ENCODE measurements at places on chromosomes 3 and 15.

- no peak for DNase-seq
Observed at GRCh38 chr3:7607676-7608075, 746.8 kb downstream of the GRM7 start.

DNA sequence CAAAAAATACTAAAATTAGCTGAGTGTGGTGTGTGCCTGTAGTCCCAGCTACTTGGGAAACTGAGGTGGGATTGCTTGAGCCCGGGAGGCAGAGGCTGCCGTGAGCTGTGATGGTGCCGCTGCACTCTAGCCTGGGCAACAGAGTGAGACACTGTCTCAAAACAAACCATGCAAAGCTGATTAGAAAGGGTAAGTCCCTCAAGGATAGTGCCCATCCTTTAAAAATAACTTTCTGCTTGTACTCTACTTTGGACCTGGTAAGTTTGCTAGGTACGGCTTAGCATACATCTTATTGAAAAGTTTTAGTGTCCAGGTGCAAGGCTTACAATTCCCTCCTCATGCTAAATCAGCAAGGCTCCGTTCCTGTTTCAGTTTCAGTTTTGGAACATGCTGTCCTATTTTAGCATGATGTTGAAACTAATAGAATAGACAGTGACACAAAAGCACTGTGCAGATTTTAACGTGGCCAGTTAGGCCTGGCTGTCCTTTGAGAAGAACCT is 21.4 kb downstream of the FEM1B start:
- peak; percentile 51 for DNase-seq

- no peak for DNase-seq
Observed at GRCh38 chr15:80785811-80786354, 6.7 kb downstream of the CEMIP start.

DNA sequence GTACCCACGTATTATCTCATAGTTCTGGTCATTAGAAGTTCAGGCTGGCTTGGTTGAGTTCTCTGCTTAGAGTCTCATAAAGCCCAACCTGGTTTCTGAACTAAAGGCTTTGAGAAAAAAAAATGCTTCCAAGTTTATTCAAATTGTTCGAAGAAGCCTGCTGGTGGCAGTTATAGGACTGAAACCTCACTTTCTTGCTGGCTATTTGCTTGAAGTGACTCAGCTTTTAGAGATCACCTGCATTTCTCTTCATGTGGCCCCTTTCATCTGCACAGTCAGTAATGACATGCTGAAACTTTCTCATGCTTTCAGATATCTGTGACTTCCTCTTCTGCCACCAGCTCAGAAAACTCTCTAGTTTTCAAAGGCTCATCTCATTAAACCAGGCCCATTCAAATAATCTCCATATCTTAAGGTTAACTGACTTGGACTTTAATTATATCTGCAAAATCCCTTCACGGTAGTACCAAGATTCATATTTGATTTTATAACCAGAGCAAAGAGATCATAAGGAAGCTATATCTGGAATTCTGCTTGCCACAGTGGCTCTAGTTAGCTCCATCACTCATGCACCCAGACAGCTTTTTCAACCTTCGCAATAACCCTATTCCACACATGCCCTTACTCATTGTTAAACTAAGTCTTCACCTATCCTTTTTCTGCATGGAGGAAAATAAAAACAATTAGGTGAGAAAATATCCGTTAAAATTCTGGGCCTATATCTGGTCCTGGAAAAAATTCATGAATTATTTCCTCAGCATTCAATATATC is 433.8 kb upstream of the CBLB start:
- no peak for DNase-seq

GRCh38 chr3:36461597-36461996 is 81.3 kb downstream of the STAC start:
- DNase-seq: peak; percentile 20

DNA sequence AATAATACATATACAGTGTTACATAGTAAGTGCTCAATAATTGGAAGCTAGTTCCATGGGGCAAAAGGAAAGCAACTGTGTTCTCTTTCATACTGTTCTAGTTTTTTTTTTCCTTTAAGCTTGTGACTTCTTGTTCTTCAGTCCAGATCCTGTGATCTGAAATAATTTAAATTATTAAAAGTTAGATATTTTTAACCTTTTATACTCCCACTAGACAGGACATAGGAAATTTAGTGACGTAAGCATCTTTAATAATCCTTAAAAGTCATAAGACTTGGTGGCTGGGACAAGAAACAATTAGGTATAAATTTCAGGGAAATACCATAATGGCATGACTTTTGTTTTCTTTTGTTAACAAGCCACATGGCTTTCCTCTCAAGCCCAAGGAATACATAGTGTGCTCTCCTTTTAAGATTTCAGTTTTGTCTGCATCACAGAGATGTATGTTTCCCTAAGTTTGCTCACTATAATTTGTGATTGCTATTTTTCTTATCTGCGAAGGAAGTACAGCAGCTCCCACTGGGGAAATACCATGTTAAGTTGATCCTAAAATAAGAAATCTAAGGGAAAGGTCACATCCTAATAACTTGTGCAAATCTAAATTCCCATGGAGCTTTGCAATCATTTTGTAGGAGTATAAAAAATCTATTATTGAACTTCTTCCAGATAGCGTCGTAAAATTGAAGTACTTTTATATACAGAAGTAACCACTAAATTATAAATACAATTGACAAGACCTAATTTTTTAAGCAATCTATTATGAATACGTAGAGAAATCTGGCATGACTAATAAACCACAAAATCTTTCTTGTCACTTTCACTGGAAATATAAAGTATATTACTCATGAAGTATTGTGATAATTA is 30.1 kb downstream of the PPARG start:
- no peak for DNase-seq

DNA sequence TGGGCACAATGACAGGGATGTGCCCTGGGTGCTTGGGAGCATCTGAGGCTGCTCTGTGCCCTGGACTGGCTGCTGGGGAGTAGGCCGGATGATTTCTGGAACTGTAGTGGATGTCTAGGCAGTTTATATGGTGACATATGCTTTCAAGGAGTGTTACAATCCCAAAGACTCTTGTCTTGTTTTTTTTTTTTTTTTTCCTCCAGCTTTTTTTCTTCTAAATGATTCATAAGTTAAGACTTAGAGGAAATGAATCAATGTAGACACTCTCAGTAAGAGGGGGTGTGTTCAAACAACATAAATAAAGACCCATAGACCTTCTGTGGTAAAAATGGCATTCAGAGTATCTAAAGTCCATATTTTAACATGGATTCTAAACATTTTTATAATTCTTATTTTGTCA is 706.1 kb upstream of the GOLIM4 start:
- no peak for DNase-seq

- DNase-seq: no peak
Observed at GRCh38 chr3:122461806-122462205, 45.9 kb upstream of the WDR5B start.

DNA sequence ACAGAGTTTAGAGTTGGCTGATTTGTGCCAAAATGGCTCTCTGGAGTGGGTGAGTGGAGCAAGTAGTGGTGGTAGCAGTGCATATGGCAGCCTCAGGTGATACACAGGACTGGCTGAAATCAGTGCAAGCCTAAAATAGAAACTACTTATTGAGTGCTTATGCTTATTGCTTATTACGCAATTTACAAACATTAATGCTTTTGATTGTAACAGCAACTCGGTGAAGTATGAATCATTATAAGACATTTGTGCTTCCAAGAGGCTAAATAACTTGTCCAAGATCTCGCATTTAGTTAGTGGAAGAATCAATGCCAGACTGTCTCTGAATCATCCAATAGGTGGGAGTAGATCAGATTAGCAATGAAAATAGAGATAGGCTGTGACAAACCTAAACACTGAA is 353.8 kb downstream of the NAALADL2 start:
- no peak for DNase-seq

- no peak for DNase-seq
Observed at GRCh38 chr3:152823781-152824180, 11.2 kb upstream of the P2RY1 start.

DNA sequence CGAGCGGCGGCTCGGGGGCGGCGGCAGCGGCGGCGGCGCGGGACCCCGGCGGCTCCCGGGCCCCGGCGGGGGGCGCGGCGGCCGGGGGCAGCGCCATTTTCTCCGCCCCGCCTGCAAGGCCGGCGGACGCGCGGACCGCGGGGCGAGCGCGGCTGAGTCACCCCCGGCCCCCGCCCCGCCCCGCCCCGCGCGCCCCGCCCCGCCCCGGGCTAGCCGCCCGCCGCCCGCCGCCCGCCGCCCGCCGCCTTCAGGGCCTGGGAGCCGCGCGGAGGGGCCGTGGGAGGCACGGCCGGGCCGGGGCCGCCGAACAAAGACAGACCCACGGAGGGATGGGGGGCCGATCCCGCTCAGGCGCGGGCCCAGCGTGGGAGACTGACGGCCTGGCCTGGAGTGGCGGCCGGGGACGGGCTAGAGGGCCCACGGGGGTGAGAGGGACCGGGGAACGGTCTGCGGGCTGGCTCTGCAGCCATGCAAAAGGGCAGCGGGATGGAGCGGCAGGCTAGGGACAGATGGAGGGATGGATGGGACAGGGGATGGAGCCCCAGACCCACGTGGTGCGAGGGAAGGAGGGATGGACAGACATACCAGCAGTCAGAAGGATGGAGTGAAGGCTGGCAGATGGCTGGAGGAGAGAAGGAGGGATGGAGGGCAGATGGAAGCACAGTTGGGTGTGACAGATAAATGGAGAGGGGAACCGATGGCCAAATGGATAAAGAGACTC is at the start of gene EIF4E3:
Gene EIF4E3, minus strand, starts transcription at position 132 of the 721 bp plus-strand sequence. Its CDS starts 35 bp downstream, at position 97.
- peak; percentile 37 for DNase-seq

GRCh38 chr15:61517335-61517734 is 288.2 kb upstream of the RORA start:
- DNase-seq: no peak

DNA sequence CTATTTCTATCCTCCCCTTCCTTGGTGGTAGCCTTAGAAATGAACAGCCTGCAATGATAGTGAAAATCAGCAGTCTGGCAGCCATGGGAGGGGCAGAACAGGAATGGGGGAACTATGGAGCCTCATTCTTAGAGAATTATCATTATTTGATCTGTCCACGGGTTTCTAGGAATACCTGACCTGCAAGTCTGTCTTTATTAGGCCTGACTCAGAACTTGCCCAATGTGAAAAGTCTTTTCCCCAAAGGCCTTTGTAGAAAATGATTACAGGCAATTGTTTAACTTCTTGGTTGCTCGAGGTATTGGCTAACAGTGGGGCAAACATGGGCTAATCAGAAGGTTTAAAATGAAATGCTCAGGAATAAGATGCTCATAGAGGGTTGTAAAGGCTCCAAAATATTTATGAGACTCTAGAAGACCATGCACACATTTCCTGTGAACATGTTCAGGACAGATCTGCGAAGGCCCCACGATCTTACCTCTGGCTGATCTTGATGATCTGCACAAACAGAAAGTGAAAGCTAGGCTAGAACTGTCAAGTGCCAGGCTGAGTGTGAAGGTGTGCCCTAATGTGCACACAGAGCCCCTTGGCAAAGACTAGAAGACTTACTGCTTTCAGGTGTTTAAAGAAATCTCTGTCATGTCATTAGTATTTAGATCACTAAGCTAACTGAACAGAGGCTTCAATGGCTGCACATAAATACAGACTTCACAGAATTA is 39.6 kb upstream of the LAMP3 start:
- DNase-seq: no peak

- DNase-seq: no peak
Observed at GRCh38 chr3:100844063-100844936, 135.0 kb downstream of the TFG start.

DNA sequence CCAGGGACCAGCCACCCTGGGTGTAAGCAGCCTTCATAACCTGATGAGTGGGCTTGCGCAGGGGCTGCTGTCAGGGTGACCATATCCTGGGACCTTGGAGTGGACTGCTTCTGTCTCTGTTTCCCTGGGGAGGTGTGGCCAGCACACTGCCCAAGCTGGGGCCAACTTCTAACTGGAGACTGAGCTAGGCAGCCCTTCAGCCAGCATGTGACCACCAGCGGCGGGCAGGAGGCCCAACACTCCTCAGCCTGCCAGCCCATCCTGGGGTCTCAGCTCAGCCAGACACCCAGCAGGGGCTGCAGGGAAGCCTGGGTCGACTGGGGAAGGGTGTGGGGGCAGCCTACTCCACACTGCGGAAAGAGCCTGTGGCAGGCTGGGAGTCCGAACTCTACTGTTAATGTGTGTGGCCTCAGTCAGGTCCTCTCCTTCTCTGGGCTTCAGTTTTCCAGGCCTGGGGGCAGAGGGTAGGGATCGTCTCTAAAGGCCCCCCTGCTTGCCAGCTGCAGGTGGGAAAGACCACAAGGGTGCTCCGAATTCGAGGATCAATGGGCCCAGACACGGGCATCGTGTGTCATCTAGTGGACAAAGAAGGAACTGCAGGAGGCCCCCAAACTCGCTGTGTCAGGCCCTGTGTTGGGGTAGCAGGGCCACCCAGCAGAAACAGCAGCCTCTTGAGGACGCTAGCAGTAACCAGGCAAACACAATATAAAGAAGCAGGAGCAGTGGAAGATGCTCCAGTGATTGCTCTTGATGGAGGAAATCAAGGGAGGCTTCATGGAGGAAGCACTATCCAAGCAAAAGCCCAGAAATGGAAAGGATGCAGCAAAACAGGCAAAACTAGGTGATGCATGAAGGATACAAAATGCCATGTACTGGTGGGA is 2.0 kb upstream of the SEMA3G start:
- DNase-seq: peak; percentile 61

DNA sequence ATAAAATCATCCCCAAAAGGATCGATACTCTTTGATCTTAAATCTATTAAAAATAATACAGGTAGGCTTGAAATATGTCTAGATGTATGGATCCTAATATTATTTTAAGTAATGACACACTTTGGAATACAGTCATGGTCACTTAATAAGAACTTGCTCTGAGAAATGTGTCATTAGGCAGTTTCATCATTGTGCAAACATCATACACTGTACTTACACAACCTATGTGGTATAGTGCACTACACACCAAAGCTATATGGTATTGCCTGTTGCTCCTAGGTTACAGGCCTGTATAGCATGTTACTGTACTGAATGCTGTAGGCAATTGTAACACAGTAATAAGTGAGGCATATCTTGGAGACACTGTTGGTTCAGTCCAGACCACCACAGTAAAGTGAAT is 307.1 kb downstream of the RAP2B start:
- no peak for DNase-seq

GRCh38 chr15:78291698-78292097 is 7.7 kb downstream of the SKIC8 start:
- no peak for DNase-seq

GRCh38 chr15:71237456-71238188 is 122.4 kb downstream of the THSD4 start:
- DNase-seq: peak; percentile 98

- DNase-seq: peak; percentile 41
Observed at GRCh38 chr3:119322021-119322834, 28.0 kb downstream of the ARHGAP31 start.

DNA sequence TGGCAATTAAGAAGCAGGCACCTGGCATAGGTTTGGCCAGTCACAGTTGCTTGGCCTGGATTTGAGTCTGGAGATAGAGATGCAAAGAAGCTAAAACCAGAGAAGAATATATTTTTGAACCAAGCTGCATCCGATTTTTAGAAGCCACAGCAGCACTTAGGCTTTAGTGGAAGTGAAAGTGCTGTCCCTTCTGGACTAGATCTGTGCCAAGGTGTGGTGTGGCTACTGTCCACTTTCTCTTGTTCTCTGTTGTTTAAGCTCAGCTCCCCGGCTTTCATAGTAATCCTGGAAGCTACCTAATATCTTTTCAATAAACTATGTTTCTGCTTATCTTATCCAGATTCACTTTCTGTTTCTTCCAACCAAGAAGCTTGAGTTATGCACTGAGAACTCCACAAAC is 183.4 kb upstream of the THRB start:
- DNase-seq: no peak
